ENCODE measurements at places on chromosomes 2 and 18. TPM values are rescaled to one million over a fixed set of nuclear protein-coding genes. Genes with fewer than 3 reads are reported as not detected.

Gene AKAIN1
- not detected for total RNA-seq

Gene RNF125
- total RNA-seq = 6.0 TPM

Gene DHRS9
- 2.2 TPM for total RNA-seq

Gene PRKAG3
- not detected for total RNA-seq

Gene IL36RN
- not detected for total RNA-seq

Gene LRRTM1
- total RNA-seq = 0.09 TPM

Gene NYAP2
- 0.66 TPM for total RNA-seq

Gene GRB14
- total RNA-seq = 41.7 TPM

Gene SERPINB10
- not detected for total RNA-seq

Gene UGT1A10
- total RNA-seq = not detected

Gene DSG2
- total RNA-seq = 63.0 TPM

Gene FAM124B
- 2.0 TPM for total RNA-seq

Gene LIMS1
- total RNA-seq = 65.1 TPM

Gene COMMD1
- 38.5 TPM for total RNA-seq

Gene LYPD6B
- total RNA-seq = 9.4 TPM

Gene CD8B2
- total RNA-seq = 0.09 TPM

Gene BZW1
- 188 TPM for total RNA-seq

Gene SLC23A3
- total RNA-seq = 2.8 TPM

Gene ALPP
- total RNA-seq = not detected

Gene KATNAL2
- total RNA-seq = 6.9 TPM

Gene GALNT5
- 0.47 TPM for total RNA-seq
